ENCODE measurements at places on chromosomes 7 and 10.

DNA sequence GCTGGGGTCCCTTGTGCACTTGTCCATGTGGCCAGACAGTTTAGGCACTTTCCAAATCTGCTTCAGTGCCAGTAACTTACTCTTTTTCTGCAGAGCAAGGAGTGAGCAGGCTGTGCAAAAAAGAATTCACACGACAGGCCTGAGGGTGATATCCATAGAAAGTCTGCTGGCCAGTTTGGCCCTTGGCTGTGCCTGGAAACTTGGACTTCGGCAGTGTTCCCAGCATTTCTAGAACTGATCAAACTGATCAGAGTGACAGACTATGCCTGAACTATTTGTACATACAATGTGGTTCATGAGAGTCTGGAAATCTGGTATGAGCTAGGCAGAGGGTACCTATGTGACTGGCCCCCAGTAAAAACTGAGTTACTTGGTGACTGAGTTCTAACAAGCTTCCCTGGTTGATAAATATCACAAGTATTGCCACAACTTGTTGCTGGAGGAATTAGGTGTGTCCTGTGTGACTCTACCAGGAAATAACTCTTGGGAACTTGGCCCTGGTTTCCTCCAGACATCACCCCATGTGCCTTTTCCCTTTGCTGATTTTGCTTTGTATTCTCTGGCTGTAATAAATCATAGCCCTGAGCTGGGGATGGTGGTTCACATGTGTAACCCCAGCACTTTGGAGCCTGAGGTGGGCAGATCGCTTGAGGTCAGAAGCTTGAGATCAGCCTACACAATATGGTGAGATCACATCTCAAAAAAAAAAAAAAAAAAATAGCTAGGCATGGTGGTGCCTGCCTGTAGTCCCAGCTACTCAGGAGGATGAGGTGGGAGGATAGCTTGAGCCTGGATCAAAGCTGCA is 3.3 kb upstream of the DENND10 start:
- DNase-seq, result no peak

GRCh38 chr7:147240468-147240867 is 1123.9 kb downstream of the CNTNAP2 start:
- DNase-seq, result no peak

- no peak for DNase-seq
Observed at GRCh38 chr7:20402747-20403230, 72.1 kb downstream of the ITGB8 start.

GRCh38 chr10:44394696-44395381 is 9.9 kb upstream of the CXCL12 start:
- DNase-seq, result no peak

DNA sequence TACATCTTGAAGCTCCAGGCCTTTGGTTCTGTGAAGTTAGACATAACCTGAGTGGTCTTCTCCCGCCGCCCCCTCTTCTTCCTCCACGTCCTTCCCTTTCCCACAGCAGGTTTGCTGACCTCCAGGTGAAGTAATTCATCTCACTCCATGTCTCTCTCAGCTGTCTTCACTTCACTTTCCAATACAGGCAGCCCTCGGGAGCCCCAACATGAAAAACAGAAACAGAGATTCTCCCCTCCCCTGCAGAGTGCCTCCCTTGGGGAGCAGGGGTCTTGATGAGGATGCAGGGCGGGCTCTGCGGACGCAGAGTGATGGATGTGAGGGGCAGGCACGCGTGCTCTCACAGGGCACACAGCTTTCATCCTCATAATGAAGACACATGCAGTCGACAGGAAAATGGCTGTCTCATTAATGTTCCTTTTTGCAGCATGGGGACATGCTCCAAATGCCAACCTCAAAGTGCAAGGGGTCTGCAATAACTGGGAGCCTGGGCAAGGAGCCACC is 95.6 kb downstream of the GPAM start:
- DNase-seq, result no peak

- DNase-seq, result no peak
Observed at GRCh38 chr10:124081547-124082140, 11.8 kb downstream of the CHST15 start.

- no peak for DNase-seq
Observed at GRCh38 chr7:56079450-56080185, 13.1 kb downstream of the PHKG1 start.

DNA sequence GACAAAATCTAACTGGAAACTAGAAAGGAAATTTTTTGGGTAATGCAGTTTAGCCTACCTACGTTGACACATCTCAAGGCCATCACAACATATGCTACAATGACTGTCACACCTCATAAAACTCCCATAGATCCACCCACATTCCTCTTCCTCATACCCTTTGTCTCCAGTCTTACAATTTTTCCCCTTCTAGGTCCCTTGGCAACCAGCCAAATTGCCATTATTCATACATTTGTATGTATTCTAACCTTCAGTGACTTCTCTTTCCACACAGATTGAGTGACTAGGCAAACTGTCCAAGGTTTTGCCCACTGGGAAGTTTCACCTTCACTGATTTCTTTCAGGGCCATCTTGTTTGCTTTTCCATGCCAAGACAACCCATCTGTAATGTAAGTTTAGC is 100.5 kb upstream of the TPK1 start:
- DNase-seq, result no peak

DNA sequence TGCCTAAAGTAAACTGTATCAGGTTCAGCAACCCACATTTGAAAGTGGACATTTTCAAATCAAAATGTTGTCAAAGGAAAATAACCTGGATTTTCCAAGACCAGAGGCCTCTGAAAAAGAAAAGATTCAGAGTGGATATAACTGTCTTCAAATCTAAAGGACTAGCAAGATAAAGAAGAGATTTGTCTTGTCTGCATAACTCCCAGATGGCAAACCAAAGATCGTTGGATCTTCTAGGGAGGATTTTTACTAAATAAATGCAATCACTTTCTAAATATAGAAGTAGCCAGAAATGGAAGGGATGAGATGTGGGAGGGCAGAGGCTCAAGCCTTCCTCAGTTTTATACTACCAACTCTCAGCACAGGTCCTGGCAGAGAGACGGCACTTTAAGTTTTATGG is 39.0 kb downstream of the CABCOCO1 start:
- no peak for DNase-seq

DNA sequence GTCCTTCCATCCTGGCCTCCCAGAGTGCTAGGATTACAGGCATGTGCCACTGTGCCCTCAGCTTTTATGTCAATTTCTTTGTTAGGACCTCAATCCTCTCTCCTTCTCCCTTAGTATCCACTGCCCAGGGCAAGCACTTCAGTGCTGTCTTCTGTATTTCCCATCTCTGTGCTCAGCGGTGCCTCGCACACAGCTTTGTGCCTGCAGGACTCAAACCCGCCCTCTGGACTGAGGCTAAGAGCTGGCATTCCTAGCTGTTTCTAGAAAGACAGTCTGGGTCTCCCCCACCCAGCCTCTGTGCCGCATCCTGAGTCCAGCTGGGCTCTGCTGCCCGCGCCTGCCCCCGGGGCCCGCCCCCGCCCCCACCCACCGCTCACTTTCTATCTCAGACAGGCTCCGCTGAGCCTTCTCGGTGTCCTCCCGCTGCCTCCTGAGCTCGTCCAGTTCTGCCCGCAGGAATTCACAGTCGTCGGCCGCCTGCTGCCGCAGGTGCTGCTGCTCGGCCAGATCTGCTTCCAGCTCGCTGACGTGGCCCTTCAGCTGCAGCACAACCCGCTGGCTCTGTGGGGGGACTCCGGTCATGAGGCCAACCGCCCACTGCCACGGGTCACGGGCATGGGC is 67.3 kb downstream of the SPDYE5 start:
- DNase-seq, result no peak

DNA sequence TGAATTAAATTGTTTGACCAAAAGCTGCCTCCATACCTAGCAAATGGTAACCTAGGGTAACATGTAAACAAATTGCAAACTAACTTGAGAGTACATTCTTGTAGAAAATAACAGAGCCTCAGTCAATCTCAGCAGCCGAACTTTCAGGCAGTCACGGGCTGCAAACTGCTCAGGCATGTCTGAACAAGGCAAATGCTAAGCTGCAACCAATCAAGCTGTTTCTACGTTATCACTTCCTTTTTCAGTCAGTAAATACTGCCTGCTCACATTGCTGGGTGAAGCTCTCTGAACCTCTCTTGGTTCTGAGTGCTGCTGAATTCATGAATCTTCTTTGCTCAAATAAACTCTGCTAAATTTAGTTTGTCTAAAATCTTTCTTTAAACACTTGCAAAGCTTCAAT is 1212.4 kb downstream of the SORCS1 start:
- no peak for DNase-seq

DNA sequence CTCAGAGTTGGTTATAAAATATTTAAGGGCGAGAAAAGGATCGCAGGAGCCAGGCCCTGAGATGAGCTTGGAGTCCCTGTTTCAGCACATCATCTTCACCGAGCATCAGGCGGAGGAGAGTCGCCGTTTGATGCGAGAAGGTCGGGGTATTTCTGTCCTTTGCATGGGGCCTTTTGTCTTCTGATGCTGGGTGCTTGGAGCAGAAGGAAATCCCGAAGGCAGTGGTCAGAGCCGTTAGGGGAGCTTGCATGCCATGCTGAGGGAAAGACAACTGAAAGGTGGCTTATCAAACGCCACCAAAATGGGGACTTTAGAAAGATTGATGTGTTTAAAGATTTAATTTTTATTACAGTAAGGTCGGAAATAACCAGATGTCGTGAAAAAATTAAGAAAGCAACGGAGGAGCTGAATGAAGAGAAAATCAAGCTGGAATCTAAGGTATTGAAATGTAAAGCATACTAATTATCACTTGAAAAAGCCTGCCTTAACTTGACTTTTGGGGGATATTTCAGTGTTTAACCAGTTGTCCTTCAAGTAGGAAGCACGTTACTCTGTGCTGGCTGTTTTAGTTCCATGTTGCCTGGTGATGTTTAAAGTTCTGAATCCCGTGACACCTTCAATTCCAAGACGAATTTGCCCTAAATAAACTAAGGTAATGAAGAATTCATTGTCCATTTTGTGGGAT is 845 bp downstream of the CCDC172 start:
- no peak for DNase-seq

GRCh38 chr7:129045682-129046081 is 9.2 kb downstream of the TNPO3 start:
- DNase-seq, result no peak

DNA sequence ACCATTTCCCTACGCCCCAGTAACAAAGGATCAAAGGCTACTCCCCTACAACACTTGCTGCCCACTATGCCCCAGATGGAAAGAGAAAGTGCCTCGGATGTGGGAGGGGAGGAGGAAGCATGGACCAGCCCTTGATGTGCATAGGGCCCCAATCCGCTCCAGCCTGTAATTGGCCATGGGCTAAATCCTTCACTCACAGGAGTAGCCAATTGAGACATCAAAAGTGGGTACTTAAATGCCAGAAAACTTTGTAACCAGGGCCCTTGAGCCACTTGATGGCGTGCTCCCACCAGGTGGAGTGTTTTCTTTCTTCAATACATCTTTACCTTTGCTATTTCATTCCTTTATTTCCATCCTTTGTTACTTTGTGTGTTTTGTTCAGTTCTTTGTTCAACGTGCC is 500.5 kb upstream of the LRRN3 start:
- DNase-seq, result no peak

- no peak for DNase-seq
Observed at GRCh38 chr10:98967601-98968000, 268.1 kb downstream of the HPSE2 start.

DNA sequence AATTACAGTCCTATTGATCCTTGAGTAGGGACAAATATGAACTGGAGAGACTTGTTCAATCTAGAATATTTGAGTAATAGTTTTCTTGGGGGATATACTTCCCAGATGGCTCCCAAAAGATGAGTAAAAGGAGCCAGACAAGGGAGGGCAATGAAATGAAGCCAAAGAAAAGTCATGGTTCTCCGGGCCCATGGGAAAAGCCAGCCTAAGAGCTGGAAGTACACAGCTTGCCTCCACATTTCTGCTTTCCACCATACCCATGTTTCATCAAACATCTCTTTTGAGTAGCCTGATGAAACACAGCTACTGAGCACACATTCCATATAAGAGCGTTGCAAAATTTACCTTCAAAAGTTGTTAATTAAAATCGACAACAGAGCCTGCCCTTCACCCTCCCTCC is 535.0 kb upstream of the FZD8 start:
- DNase-seq, result no peak

DNA sequence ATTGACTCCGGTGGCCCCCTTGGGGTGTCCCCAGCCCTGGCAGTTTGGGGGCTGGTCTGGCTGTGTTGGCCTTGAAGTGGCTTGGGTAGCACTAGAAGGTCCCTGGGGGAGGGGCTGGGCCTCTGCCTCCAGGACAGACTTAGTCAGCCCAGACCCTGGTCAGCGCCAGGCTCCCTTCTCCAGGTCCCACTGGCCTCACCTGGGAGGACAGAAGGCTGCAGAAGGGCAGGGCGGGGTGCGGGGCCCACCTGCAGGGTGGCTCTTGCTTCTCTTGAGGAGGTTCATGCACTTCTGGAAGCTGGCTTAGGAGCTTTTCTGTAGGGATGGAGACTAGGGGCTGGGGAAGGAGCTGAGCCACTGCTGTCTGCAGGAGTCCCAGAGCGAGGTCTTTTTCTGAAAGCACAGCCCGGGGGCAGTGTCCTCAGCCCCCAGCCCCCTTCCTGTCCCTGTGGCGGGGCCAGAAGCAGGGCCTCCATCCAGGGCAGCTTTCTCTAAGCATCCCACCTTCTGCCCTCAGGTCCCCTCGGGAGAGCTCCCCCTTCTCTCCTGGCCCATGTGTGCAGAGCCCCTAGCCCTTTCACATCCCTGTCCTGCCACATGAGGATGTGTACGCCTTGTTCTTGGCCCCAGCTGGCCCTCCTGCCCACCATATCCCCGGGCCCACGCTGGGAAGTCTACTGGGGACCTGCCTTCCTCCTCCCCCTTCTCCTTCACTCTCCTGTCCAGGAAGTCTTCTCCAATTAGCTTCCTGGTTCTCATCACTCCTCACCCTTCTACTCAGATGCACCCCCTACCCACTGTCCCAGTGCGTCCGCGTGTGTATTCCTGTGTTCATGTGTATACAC is 11.0 kb downstream of the TBATA start:
- no peak for DNase-seq

GRCh38 chr7:151454305-151454704 is 14.4 kb upstream of the CRYGN start:
- no peak for DNase-seq

DNA sequence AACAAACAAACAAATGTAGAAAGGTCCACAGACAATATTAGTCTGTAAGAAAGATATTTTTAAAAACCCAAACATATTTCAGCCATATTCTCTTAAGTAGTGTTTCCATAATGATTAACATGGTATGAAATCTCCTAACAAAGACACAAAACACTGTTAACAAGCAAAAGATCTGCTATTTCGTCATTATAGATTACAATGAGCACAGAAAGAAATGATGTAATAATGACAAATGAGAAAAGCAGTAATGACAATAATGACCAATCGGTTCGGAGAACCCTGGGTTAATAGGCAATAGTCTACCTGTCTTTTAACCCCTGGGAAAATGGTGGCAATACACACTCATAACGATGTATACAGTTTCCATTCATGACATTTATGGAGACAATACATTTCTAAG is 39.5 kb upstream of the NCAPG2 start:
- DNase-seq, result no peak

All from right renal cortex interstitium (tissue), 3 donors.